Tibial nerve (tissue), 4 donors: ENCODE measurements at places on chromosomes 4 and X.

DNA sequence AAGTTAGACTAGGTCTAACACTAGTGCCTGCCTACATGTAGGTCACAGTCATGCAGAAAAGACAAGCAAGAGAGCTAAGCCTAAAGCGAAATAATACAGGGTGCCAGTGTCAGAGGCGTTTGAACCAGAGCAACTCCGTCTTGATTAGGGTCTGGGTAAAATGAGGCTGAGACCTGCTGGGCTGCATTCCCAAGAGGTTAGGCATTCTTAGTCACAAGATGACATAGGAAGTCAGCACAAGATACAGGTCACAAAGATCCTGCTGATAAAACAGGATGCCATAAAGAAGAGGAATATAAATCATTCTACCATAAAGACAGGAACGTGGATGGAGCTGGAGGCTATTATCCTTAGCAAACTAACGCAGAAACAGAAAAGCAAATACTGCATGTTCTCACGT is 120.9 kb downstream of the BEND2 start:
- DNase-seq, result no peak

GRCh38 chr4:95537191-95537590 is 11.6 kb downstream of the UNC5C start:
- DNase-seq, result no peak

- no peak for DNase-seq
Observed at GRCh38 chrX:99353412-99353811, 1056.7 kb downstream of the PCDH19 start.

GRCh38 chrX:18877469-18877868 is 106.4 kb downstream of the PHKA2 start:
- DNase-seq, result no peak

DNA sequence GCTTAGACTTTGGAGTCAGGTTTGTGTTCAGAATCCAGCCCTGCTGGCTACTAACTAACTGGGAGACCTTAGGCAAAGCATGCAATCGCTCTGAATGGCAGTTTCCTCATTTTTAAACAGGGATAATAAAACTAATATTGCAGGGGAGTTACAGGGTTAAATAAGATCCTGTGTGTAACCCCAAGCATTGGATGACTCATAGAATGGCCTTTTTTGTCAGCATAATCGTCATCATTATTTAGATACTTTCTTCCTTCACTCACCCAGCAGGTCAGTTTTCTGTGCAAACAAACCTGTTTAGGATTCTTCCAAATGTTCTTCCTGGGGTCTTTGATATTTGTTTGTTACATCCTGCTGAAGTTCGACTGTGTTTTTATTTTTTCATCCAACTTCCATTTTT is 208.2 kb downstream of the EVC2 start:
- DNase-seq, result no peak

DNA sequence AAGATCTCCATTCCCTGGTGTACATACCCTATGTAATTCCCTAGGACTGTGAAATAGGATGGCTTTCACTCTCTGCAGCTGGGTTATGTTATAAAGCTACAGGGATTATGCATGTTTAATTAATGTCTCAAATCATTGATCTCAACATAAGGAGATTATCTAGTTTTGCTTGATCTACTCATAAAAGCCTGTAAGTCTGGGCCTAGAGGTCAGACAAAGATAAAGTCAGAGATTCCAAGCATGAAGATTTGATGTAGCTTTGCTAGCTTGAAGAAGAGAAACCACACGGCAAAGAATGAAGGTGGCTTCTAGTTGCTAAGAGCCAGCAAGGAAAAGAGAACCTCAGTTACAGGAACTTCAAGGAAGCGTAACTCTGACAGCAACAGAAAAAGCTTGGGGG is 456.9 kb downstream of the CCSER1 start:
- DNase-seq, result no peak

DNA sequence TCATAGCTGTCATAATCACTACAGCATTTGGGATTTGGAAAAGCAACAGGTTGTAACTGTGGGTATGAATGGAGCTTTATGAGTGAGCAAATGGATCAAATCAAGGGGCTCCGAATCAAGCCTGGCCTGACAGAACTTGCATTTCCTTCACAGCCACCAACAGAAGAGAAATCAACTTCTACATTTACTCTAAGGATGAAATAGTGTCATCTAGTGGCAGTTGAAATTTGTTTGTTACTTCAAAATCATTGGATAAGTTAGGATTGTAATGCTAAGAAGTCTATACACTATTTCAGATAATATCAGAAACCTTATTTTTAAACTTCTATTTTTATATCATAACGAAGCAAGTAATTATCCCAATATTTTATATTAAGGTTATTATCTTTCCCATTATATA is 10.7 kb upstream of the WDR17 start:
- DNase-seq, result no peak

GRCh38 chr4:148057984-148058859 is 326.3 kb downstream of the ARHGAP10 start:
- no peak for DNase-seq

DNA sequence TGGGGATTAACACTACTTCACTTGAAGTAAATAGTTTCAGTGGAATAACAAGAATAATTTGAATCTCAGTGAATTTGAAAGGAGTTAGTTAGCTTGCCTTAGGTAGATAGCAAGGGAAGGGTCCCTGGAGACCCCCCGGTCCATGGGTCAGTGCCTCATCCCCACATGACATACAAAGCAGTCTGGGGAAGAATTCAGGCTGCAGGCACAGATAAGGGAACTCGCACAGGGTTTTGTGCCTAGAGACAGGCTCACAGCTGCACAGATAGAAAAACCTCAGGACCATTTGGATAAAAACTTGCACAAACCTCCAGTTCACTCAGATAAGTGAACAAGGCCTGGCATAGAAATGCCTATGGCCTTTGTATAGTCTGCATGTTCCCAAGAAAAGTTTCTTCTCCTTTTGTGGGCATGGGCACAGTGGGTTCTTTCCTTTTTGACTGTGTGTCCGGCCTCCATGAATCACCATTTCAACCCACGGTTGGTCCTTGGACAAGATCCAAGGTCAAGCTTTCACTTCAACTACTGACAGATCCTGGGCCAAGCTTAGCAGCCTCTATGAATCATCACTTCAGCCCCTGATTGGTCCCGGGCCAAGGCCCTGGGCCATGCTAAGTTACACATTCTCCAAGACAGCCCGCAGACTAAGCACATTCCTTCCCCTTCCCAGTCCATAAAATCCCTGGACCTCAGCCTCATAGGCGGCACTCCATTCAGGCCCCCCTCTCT is 108.3 kb upstream of the KLHL4 start:
- peak; percentile 11 for DNase-seq

- DNase-seq, result no peak
Observed at GRCh38 chrX:13305108-13305507, 14.7 kb downstream of the ATXN3L start.

DNA sequence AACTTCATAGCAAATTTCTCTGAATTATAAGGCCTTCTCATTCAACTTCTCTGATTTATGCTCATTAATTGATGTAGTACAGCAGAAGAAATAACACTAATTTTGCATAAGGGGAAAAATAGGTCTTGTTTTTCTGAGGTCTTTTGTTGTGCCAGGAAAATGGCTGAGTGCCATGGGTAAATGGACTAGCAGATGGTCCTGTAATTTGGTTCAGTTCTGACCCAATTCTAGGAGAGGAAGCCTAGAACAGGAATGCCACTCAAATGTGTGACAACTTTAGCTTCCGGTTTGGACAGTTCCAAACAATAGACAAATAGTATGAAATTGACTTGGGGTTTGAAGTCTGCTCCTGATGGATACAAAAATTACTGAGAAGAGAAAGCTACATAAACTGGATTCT is 6.2 kb downstream of the RAB9B start:
- DNase-seq, result no peak

GRCh38 chr4:91630764-91631163 is 673.0 kb upstream of the GRID2 start:
- DNase-seq, result no peak
